Choroid plexus epithelial cell (primary cell): ENCODE measurements at places on chromosomes 6 and 20.

- DNase-seq, result no peak
These were observed 72.8 kb upstream of the ECI2 start for GRCh38 chr6:4208158-4208557.

- no peak for DNase-seq
These were observed 100.2 kb upstream of the KCNG1 start for GRCh38 chr20:51122931-51123658.

GRCh38 chr6:45558858-45559257 is 181.1 kb upstream of the SUPT3H start:
- DNase-seq, result no peak

GRCh38 chr6:150537491-150537890 is 62.2 kb upstream of the PLEKHG1 start:
- no peak for DNase-seq

DNA sequence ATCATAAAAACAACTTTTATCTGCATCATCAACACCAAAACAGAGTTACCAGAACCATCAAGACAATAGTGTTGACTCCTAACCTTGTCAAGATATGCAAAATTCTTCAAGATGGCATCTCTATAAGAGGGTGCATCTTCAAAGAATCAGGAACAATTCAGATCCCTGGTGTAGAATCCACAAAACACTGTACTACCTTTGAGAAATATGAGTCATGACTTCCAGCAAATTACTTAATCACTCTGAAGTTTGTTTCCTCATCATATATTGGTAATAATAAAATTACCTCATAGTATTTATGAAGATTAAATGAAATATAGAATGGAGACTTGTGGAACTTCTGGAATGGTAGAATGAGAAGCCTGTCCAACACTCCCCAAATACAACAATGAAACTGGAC is 221.3 kb upstream of the SUPT3H start:
- DNase-seq, result peak; percentile 30

DNA sequence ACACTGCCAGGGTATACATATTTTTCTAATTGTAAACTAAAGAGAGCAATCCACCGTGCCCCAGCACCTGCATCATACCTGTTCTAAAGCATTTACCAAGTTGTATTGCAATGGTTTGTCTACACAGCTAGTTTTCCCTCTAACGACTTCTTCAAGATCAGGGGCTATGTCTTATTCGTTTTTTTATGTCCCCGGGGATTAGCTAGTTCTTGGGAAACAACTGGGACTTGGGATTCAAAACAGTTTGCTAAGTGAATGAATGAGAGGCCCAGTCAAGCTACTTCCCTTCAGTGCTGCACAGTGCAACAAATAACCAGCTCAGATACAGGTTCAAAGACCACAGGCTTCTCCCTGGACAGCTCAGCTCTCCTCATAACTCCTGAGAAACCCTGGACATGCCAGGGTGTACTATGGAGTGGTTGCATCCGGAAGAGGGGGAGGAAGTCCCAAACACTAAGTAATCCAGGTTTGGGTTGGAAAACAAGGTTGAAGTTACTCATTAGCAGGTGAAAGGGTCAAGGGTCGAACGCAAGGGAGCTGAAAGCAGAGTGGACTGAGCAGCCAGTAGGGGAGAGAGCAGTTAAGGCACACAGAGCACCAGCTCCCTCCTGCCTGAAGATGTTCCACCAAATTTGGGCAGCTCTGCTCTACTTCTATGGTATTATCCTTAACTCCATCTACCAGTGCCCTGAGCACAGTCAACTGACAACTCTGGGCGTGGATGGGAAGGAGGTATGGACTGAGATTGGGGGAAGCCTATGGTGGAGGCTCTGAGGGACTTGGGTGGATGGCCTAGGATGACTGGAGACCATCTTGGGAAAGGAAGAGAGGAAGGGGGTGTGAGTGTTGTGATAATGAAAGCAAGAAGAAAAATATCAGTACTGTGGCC is at the start of gene APOM:
APOM (plus strand) TSS at position 546 of the 889 bp plus-strand sequence; CDS start at position 619, 73 bp downstream.
- DNase-seq, result no peak

DNA sequence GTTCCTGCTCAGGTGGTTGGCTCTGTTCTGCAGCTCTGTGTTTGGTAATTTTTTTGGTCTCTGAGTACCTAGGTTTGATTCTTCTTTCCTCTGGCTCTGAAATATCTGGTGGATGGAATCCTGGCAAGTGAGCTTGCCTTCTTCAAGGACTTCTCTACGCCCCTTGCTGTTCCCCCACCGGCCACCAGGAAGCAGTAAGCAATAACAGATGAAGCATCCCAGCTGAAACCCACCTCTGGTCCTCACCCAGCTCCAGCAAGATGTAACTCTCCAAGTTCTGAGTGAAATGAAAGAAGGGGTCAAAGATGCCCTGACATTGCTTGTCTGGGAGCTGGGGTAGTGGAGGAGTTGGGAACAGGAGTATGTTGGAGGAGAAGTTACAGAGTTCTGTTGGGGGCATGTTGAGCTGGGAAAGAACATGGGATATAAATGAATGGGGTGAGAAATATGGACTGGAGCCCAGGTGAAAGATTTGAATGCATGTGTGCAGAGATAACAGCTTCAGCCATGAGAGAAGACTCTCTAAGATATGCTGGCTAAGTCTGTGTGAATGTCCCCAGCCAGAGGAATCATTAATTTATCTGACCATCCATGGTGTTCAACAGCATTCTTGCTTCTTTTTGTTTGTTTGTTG is 51.3 kb upstream of the GLP1R start:
- DNase-seq, result peak; percentile 58

DNA sequence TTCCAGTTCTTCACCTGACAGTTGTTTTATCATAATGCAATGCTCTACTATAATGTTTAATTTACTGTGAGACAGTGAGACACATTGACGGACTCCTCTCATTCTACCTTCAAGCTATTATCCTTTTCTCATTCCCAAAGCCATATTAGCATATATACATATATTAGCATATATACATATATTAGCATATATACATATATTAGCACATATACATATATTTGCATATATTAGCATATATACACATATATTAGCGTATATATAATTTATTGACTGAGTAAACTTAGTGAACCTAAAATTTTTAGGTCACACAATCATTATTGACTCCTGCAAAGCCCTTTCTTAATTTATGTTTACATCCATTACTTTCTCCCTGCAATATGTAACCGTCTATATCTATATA is 555.0 kb upstream of the ADGRB3 start:
- no peak for DNase-seq

DNA sequence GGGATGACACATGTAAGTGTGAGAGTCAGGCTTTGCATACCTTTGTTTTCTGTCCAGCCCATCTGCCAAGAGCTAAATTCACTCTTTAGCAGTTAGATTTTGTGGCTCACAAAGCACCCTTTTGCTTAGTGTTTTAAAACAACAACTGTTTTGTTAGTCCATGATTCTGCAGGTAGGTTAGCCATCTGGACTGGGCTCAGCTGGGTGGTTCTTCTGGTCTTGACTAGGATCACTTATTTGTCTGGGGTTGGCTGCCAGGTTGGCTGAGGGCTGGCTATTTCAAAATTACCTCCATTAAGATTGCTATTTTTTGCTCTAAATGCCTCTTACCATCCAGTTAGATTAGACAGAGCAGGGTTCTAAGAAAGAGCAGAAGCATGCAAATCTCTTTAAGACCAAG is 489.3 kb downstream of the BTBD3 start:
- no peak for DNase-seq

DNA sequence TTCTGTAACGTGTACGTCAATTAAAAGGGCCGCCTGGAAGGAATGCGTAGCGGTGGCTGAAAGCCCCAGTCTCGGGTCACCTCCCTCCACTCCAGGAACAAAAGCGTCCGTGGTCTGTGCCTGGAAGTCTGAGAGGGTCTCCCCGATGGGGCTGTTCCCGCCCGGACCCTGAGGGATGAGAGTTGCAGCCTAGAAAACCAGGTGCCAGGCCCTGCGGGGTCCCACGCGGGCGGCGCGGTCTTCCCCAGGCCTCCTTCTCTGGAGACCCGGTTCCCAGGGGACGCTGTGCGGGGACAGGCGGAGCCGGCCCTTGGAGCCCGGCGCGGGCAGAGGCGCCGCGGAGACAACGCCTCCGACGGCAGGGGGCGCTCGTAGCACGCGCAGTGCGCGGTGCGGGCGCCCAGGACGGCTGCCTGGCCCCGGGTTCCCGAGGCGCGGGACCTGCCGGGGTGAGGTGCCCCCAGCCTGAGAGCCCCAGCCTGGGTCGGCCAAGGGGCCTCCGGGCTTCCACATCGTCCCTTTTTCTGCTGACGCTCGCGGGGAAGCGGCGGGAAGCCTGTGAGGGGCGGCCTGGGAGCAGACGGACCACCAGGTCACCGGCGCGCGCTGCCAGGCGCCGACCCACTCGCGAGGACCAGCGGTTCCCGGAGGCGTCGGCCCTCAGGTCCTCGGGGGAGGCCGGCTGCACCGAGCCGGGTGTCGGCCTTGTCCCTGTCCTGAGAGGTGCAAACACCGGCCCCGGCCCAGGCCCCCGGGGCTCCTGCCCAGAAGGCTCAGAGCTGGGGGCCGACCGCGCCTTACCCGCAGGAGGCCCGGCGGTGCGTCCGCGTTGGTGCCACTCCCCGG is 5.3 kb upstream of the FOXC1 start:
- DNase-seq, result no peak

- no peak for DNase-seq
These were observed 26.8 kb downstream of the WDR27 start for GRCh38 chr6:169675011-169675410.

DNA sequence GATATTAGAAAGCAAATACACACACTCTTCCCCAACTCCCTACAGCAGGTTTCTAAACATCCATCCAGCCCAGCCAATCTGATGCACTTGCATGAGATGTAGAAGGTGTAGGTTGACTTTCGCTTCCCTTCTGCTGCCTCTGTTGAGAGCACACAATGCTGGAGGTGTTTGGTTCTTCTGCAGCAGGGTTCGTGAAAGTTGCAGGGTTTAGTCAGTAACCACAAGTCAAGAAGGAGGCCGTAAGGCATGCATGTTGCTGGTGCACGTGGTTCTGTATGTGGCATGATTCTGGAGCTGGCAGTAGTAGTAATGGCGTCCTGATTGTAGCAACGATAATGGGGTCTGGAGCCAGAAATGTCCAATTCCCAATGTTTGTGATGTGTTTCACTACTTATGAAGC is 53.0 kb downstream of the DEK start:
- no peak for DNase-seq
